Smooth muscle cell of the pulmonary artery (primary cell): ENCODE measurements at places on chromosomes 11 and 22. TPM values are rescaled to one million over a fixed set of nuclear protein-coding genes. Genes with fewer than 3 reads are reported as not detected.

Gene USH1C
- total RNA-seq, result not detected in 2 replicates

Gene DDTL
- 0.76 and 0.85 TPM in 2 replicates for total RNA-seq

Gene MGAT3
- 1.3 and 4.2 TPM in 2 replicates for total RNA-seq

Gene OR2AT4
- not detected in 2 replicates for total RNA-seq

Gene GAL
- 0.13 and 0.56 TPM in 2 replicates for total RNA-seq

Gene GAL3ST1
- total RNA-seq, result 0.23 and 0.39 TPM in 2 replicates

Gene CASP1
- total RNA-seq, result 7.2 and 18.1 TPM in 2 replicates
